ENCODE measurements at places on chromosomes 7 and 10. TPM values are rescaled to one million over a fixed set of nuclear protein-coding genes. Genes with fewer than 3 reads are reported as not detected.

WAC gene
- 110 TPM for total RNA-seq

GRCh38 chr10:72065439-72066025, 22.8 kb downstream of the SPOCK2 start:
- DNase-seq = no peak

FAM25A gene
- not detected for total RNA-seq

CLRN3 gene
- total RNA-seq = not detected

ZCWPW1 gene
- total RNA-seq = 3.5 TPM

DNA sequence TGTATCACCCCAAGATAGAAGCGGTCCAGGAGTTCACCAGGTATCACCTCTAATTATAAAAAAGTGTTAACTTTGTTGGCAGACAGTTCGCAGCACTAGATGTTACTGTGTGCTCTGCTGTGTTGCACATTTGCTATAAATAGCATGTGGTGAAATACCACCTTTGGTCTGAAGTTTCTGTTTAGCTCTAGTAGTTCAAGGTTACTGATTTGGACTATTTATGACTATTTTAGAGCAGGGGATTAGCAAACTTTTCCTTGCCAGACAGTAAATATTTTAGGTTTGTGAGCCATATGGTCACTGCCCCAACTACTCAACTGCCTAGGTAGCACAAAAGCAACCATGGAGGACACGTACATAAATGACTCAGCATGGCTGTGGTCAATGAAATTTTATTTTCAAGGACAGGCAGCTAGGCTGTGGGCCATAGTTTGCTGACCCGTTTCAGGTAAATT, 16.5 kb downstream of the DENND10 start:
- no peak for DNase-seq

DNA sequence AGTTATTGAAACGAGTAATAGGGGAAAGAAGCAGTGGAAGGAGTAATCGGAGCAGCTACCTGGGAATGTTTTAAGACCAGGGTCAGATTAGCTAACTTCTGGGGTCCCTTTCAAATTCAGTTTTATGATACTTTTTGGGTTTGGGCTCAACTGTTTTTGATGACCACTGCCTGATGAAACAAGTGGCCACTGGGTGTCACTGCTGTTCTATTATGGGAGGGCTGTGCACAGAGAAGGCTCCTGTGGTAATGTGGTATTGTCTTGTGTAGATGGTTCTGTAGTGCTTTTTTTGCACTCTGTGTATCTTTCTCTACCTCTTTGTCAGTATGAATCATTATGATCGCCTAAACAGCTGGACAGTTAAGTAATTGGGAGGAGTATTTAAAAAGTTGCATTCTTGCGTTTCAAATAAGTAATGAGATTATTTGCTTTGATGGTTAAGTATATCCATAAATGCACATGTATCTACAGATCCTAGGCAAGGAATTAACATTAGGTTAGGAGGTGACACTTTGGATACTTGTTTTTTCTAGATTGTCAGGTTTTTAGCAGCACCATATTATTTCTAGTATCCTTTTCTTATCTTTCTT, 128.4 kb downstream of the ABCA13 start:
- peak; percentile 42 for DNase-seq

GBX1 gene
- not detected for total RNA-seq

- DNase-seq = no peak
Observed at GRCh38 chr7:82384779-82385178, 58.8 kb downstream of the CACNA2D1 start.

DNA sequence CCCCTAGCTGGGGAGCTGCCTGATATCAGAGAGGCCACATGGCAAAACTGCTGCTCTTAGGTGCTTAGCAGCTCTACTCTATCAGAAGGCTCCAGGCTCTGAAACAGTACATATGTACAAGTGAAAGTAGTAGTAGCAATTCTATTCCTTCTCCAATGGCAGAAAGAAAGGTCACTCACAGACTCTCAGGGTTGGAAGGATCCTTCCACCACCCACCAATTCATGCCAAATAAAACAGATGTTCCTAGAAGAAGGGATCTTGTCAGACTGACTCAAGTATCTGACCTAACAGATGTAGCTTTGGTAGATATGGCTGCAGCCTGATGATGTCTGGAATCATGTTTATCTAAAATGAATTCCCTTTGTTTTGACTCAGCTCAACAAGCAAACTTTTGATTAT, 8.0 kb upstream of the ALDH18A1 start:
- DNase-seq = no peak

HOXA11 gene
- total RNA-seq = not detected

- DNase-seq = no peak
Observed at GRCh38 chr10:49556723-49557122, 17.8 kb upstream of the ERCC6 start.

Measured in right cardiac atrium (tissue), 5 donors.